ENCODE measurements at places on chromosomes 4 and X. TPM values are rescaled to one million over a fixed set of nuclear protein-coding genes. Genes with fewer than 3 reads are reported as not detected.

GRCh38 chrX:48676106-48676892 is 7.3 kb upstream of the WAS start:
- peak; percentile 89 for DNase-seq
- H3K27ac ChIP-seq, result peak overlapping the region; percentile 84
- H3K4me3 ChIP-seq, result peak overlapping the region; percentile 81
- no peaks in the 10 kb centered on the region for H3K36me3 ChIP-seq
- no peaks in the 10 kb centered on the region for H3K27me3 ChIP-seq
- H3K4me1 ChIP-seq, result peaks cover 12% of the 10 kb centered on the region

DNA sequence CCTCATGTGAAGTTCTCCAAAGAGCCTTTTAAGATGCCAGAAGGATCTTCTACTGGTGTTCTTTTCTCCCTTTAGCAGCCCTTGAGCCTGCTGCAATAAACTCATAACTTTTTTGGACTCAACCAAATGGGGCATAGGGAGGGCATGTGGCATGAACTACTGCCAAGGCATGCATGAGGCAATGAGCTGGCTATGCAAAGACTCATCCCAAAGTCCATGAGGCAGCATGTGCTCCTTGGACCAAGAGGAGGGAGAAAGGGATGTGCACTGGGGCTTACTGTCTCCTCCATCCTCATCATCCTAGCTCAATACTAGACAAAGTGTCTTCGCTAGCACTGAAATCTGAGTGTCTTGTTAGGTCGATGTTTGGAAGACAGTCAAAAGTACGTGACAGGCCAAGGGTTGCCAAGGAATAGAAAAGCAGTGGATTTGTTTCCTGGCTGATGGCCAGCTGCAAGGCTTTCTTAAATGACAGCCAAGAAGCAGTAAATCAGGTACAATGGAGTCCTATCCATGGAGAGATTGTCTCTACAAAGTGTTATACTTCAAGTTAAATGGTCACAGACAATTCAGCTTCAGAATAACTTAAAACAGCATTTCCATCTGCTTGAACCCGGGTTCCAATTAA is 44.5 kb upstream of the ATXN3L start:
- no peak for DNase-seq
- no peak overlapping the region for H3K4me3 ChIP-seq
- H3K36me3 ChIP-seq, result no peaks in the 10 kb centered on the region
- H3K4me1 ChIP-seq, result peaks cover 4% of the 10 kb centered on the region
- H3K27ac ChIP-seq, result no peak overlapping the region

DNA sequence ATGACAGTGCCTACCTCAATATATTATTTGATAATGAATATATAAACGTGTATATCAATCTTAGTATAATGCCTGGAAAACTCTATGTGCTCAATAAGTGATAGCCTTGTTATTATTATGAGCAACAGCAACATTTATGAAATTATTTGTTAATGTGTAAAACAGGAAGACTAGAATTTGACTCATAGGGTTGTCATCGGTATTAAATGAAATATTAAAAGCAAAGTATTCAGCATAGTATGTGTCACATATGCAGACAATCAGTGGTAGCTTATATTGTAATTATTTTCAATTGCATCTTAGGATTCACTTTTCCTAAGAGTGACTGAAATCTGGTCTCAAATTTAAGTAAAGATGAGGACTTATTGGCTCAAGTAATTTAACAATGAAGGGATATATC is 24.6 kb downstream of the SPANXD start:
- H3K27me3 ChIP-seq, result no peaks in the 10 kb centered on the region
- no peak for DNase-seq
- H3K4me1 ChIP-seq, result no peaks in the 10 kb centered on the region
- H3K27ac ChIP-seq, result no peak overlapping the region
- no peak overlapping the region for H3K4me3 ChIP-seq

DNA sequence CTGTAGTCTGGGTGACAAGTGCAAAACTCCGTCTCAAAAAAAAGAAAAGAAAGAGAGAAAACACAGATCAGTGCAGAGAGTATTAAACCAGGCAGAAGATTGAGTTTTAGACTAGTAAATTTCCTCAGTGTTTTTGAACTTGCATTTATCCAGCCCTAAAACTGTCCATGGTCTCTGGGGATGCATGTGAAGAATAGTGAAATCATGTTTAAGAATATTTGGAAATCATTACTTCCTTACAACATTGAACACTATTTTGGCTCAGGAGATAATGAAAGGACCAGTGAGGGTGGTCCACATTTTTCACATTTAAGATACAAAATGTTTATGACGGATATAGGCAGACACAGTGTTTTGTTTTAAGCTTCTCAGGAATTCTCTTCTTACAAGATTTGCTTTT is 195.8 kb upstream of the RASGEF1B start:
- no peak for DNase-seq
- no peak overlapping the region for H3K4me3 ChIP-seq
- H3K36me3 ChIP-seq, result no peaks in the 10 kb centered on the region
- no peak overlapping the region for H3K27ac ChIP-seq
- peaks cover 18% of the 10 kb centered on the region for H3K4me1 ChIP-seq

The PCDH7 gene
- total RNA-seq, result 72.3 TPM

DNA sequence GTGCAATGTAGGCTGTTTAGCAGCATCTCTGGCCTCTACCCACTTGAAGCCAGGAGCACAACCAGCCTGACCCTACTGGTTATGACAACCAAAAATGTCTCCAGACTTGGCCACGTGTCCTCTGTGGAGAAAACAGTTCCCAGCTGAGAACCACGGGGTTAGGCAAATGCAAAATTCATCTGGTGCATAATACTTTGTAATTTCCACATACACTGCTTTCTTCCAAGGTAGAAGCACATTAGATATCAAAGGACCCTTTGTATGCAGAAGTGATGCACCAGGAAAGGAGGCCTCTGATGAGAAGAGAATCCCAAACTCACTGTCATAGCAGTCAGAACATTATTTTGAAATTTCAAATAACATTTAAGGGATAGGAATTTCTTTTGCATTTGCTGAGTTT is 26.3 kb downstream of the MFAP3L start:
- H3K4me1 ChIP-seq, result no peaks in the 10 kb centered on the region
- H3K27ac ChIP-seq, result no peak overlapping the region
- no peak for DNase-seq
- H3K27me3 ChIP-seq, result no peaks in the 10 kb centered on the region
- H3K4me3 ChIP-seq, result no peak overlapping the region
- peaks cover 2% of the 10 kb centered on the region for H3K36me3 ChIP-seq

DNA sequence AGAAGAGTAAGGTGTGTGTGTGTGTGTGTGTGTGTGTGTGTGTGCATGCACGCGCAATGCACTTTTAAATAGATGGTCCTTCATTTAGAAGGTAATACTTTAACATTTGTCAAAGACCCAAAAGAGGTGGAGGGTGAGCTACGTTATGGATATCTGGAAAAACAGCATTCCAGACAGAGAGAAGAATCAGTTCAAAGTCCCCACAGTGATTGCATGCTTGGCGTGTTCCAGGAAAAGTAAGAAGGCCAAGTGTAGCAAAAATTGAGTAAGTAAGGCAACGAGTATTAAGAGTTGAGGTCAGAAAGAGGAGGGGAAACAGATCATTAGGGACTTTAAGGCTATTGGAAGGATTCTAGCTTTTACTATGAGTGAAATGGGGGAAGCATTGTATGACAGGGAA is 21.9 kb upstream of the GABRE start:
- DNase-seq, result no peak
- H3K27ac ChIP-seq, result no peak overlapping the region
- no peaks in the 10 kb centered on the region for H3K4me1 ChIP-seq

DNA sequence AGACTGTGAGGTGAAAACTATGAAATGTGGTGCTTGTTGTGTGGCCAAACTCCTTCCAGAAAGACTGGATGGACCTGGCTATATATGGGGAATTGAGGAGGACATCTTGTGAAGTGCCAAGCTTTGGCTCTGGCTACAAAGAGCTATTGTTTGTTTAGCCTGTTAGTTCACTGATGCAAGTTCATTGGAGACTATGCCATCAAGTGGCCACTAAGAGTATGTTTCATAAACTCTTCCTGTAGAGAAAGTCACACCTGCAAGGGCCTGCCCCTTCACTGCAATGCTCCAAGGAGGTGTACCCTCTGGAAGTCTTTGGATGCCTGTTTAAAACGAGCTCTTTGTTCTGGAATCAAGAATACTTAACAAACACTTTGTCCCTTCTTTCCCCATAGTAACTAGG is 382.0 kb downstream of the GABRG1 start:
- H3K4me3 ChIP-seq, result no peak overlapping the region
- H3K4me1 ChIP-seq, result no peaks in the 10 kb centered on the region
- no peaks in the 10 kb centered on the region for H3K36me3 ChIP-seq
- no peaks in the 10 kb centered on the region for H3K27me3 ChIP-seq
- no peak overlapping the region for H3K27ac ChIP-seq

The SLC2A9 gene
- total RNA-seq, result 0.72 TPM

The NCAPG gene
- total RNA-seq, result 6.5 TPM

GRCh38 chr4:150123087-150123486 is 44.8 kb downstream of the DCLK2 start:
- no peak for DNase-seq
- no peaks in the 10 kb centered on the region for H3K27me3 ChIP-seq
- H3K4me1 ChIP-seq, result peaks cover 50% of the 10 kb centered on the region
- H3K27ac ChIP-seq, result no peak overlapping the region
- no peak overlapping the region for H3K4me3 ChIP-seq
- H3K36me3 ChIP-seq, result peaks cover 16% of the 10 kb centered on the region

The EXOC1L gene
- not detected for total RNA-seq

GRCh38 chr4:161792991-161793390 is 370.8 kb downstream of the FSTL5 start:
- H3K36me3 ChIP-seq, result no peaks in the 10 kb centered on the region
- H3K27ac ChIP-seq, result no peak overlapping the region
- H3K4me1 ChIP-seq, result no peaks in the 10 kb centered on the region
- H3K4me3 ChIP-seq, result no peak overlapping the region
- DNase-seq, result peak; percentile 81

GRCh38 chrX:38375891-38376290 is 23.5 kb downstream of the OTC start:
- DNase-seq, result no peak
- H3K4me3 ChIP-seq, result no peak overlapping the region
- no peak overlapping the region for H3K27ac ChIP-seq
- peaks cover 7% of the 10 kb centered on the region for H3K27me3 ChIP-seq
- H3K4me1 ChIP-seq, result no peaks in the 10 kb centered on the region
- no peaks in the 10 kb centered on the region for H3K36me3 ChIP-seq

- no peaks in the 10 kb centered on the region for H3K4me1 ChIP-seq
- H3K27me3 ChIP-seq, result peaks cover 3% of the 10 kb centered on the region
- DNase-seq, result no peak
- H3K36me3 ChIP-seq, result no peaks in the 10 kb centered on the region
- no peak overlapping the region for H3K4me3 ChIP-seq
These were observed 4.9 kb downstream of the FGFR3 start for GRCh38 chr4:1797861-1798579.

DNA sequence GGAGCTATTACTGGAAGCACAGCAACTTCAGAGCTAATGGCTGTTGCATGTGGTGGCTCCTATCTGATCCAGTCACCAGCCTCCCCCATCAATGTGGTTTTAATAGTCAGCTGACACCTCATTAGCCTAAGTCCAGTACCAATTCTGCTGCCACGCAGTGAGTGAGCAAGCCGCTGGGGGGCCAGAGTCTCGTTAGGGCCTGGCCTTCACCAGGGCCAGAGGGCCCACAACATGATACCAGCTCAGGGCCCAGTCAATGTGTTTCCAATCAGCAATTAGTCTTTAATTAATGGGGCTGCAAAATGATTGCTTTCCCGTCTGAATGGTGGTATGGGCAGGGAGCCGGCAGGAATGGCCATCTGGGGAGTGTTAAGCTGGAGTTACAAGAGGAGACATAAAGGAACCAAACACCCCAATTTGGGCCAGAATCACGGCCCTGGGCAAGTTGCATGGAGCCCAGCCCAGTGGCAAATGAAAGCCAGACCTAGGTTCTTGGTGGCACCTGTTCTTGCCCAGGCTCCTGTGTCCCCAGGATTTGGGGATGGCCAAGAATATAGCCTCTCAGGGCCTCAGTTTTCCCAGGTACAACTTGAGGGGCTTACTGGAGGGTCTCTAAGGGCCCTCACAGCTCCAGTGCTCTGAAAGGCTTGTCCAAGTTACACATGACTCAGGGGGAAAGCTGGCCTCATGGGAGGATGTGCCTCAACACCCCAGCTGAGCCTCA is 119.2 kb downstream of the EFNB1 start:
- DNase-seq, result no peak
- no peak overlapping the region for H3K4me3 ChIP-seq
- no peak overlapping the region for H3K27ac ChIP-seq
- H3K4me1 ChIP-seq, result peaks cover 17% of the 10 kb centered on the region
- H3K27me3 ChIP-seq, result no peaks in the 10 kb centered on the region

The CRMP1 gene
- 59.5 TPM for total RNA-seq

GRCh38 chr4:23058165-23058776 is 365.5 kb downstream of the GBA3 start:
- no peak overlapping the region for H3K27ac ChIP-seq
- no peaks in the 10 kb centered on the region for H3K27me3 ChIP-seq
- DNase-seq, result no peak
- H3K4me3 ChIP-seq, result no peak overlapping the region
- no peaks in the 10 kb centered on the region for H3K4me1 ChIP-seq

GRCh38 chrX:37651921-37652452 is 33.6 kb upstream of the XK start:
- H3K4me3 ChIP-seq, result no peak overlapping the region
- H3K27ac ChIP-seq, result no peak overlapping the region
- no peaks in the 10 kb centered on the region for H3K36me3 ChIP-seq
- DNase-seq, result no peak
- H3K4me1 ChIP-seq, result no peaks in the 10 kb centered on the region

The MAMLD1 gene
- total RNA-seq, result 8.8 TPM

- no peak overlapping the region for H3K27ac ChIP-seq
- H3K4me1 ChIP-seq, result peaks cover 16% of the 10 kb centered on the region
- peaks cover 5% of the 10 kb centered on the region for H3K27me3 ChIP-seq
These were observed 150.6 kb downstream of the ADAMTS3 start for GRCh38 chr4:72418458-72418857.

The FREM3 gene
- total RNA-seq, result not detected

- peaks cover 8% of the 10 kb centered on the region for H3K36me3 ChIP-seq
- H3K4me3 ChIP-seq, result no peak overlapping the region
- H3K4me1 ChIP-seq, result peaks cover 8% of the 10 kb centered on the region
- H3K27ac ChIP-seq, result no peak overlapping the region
These were observed 40.4 kb downstream of the NSG1 start for GRCh38 chr4:4427121-4427870.

DNA sequence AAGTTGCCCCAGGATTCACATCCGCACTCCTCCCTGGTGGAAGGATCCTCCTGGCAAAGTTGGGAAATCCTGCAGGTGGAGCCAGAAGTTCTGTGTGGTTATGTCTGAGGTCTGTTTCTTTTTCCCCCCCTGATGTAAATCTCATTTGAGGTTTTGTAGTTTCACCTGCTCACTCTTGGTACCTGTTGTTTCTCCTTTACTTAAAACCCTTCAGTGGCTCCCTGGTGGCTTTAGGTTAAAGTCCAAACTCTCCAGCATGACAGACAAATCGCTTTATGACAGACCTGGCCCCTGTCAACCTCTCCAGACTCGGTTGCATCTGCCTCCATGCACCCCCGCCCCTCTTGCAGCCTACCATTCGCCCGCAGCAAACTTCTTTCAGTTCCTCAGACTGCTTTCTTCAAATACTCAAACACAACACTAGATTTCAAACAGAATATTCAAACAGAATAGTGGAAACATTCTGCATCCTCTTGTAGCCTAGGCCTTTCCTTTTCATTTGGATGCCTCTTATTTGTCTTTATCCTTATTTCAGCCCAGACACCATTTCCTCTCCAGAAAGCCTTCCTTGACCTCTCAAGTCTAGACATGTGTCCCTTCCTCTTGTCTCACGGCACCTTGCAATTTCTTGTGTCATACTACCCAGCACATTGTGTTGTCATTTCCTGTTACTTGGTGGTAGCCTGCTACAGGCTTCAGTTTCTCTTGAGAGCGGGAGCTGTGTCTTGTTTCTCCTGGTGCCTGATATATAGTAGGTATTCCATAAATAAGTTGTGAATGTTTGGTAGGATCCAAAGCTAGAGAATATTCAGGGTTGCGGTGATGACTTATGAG is 24.8 kb downstream of the IL13RA1 start:
- H3K27ac ChIP-seq, result peak overlapping the region; percentile 37
- DNase-seq, result no peak
- no peaks in the 10 kb centered on the region for H3K27me3 ChIP-seq
- H3K36me3 ChIP-seq, result peaks cover 11% of the 10 kb centered on the region
- peaks cover 6% of the 10 kb centered on the region for H3K4me1 ChIP-seq
- H3K4me3 ChIP-seq, result no peak overlapping the region
